ENCODE measurements at places on chromosomes 4 and X.

DNA sequence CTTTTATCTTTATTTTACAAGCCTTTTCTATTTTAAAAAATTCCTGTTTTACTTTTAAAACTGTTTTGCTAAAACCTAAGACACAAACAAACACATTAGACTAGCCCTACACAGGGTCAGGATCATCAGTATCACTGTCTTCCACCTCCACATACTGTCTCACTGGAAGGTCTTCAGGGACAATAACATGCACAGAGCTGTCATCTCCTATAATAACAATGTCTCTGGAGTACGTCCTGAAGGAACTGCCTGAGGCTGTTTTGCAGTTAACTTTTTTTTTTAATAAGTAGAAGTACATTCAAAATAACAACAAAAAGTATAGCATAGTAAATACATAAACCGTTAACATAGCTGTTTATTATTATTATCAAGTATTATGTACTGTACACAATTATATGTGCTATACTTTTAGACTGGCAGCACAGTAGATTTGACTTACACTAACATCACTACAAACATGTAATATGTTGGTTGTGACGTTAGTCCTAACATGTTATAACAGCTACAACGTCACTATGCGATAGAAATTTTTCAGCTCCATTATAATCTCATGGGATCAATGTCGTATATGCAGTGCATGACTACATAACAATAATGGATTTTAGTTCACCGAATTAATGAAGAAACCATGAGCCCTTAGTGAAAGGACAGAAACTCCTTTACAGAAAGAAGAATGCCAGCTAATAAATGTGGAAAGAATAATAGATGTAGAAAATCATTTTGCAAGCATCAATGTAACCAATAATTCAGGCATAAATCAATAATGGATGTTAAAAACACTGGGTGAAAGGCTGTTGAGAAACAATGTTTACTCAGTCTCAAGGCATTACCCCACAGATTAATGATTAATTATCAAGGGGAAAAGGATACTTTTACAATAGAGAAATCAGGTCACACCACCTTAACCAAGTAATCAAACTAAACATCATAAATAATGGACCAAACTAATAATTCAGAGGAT is 49.2 kb downstream of the FBXW7 start:
- DNase-seq, result no peak

GRCh38 chr4:26878794-26879391 is 18.3 kb downstream of the STIM2 start:
- DNase-seq, result no peak

GRCh38 chr4:113471146-113471860 is 290.2 kb downstream of the CAMK2D start:
- DNase-seq, result no peak

DNA sequence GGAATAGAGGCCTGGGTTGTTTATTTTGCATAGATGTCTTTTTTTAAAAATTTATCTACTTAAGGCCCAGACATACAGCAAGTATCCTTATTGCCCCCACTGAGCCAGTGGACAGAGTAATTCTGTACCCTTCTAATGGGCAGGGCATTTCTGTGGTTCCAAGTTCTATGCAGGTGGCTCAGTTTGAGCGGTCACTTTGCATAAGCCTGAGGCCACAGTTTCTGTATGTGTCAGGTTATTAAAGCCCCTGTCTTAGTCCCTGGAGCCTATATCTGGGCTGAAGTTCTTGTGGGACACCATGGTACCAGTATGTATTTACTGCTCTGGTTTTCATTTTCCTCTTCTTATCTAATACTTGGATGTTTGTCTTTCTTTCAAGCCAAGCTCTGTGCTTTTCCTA is 168.8 kb downstream of the MID1IP1 start:
- DNase-seq, result no peak

GRCh38 chr4:72857787-72858186 is 211.7 kb downstream of the COX18 start:
- DNase-seq, result no peak

DNA sequence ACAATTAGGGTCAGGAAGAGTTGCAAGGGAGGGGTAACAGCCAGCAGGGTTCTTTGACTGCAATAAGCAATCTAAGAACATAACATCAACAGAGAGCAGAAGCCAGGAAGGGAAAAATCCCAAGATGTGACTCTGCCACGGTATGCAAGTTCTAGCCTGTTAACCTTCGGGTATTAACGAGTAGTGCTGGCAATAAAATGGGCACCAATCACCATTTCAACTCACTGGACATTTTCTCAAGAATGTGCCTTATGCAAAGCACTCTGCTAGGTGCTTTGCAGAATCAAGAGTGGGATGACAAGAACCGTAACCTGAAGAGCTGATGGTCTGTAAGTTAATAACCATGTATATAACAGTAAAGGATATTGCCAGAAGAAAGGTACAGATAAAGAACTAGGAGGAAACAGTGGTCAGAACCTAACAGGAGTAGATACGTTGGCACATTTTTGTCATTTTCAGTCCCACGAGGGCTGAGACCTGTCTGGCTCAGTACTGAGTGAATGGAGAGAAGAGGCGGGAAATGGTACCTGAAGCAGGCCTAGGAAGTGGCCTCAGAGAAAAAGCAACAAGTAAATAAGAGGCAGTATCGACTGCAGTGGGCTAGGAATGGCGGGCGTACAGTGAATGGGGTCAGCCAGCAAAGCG is 2.7 kb downstream of the ELOVL6 start:
- DNase-seq, result no peak

DNA sequence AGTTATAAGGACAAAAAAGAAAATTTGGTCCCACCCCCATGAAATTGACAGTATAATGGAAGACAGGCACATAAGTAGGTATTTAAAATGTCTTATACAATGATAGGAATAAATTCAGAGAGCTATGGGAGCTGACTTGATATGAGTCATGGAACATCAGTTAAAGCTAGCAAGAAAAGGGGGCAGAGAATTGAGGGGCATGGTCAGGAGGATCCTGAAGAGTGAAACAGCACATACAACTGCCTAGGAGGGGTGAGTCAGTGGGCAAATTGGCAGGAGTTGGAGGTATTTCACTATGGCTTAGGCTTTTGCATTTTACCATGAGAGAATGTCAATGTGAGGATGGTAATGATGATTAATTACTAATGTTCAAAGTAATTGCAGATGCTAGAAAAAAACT is 95.4 kb upstream of the BANK1 start:
- no peak for DNase-seq

- no peak for DNase-seq
Observed at GRCh38 chrX:51803833-51804232, 60.6 kb downstream of the GSPT2 start.

DNA sequence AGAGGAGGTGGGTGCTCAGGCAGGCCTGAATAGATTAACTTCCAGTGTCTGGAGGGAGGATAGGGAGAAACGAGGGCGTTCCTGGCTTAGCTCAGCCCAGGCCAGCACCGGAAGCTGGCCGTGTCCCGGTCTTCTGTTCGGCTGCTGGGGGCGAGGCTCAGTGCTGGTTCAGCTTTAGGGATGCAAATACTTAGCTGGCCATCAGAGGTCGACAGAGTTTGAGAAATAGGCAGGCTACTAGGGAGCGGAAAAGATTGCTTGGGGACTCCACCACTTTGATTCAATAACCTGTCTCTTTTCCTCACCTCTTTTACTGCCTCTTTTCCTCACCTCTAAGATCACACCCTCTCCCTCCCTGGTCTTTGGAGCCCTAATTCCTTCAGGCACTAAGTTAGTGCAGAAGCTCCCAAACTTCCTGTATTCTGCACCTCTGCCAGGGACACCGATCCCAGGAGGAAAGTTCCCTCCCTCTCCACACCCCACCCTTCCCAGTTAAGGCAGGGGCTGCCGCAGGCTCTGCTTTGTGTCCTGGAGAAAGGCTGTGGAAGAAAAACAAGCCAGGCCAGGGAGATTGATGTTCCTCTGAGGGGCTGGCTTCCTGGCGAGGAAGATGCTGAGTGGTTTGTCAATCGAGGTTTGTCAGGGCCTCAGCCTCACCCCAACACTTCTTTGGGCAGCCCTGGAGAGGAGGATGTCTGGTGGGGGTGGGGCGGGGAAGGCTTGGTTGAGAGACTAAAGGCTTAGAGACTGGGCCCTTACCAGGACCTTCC is 6.0 kb upstream of the EFNB1 start:
- DNase-seq, result no peak

GRCh38 chrX:37599729-37600128 is 28.3 kb downstream of the LANCL3 start:
- no peak for DNase-seq

DNA sequence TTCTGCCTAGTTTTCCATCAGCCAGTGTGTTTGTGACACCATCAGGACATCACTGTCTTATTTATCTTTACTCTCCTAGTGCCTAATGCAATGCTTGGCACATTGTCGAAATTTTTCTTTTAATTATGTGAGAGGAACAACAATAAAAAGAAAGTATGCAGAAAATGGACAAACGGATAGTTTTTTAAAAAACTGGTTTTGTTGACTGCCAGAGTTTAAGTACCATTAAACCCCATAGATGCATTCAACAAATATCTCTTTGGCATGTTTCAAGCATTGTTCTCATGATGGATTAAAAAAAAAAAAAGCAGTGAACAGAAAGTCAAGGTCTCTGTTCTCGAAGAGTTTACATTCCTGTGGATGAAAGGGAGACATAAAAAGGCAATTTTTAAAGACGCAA is 398.4 kb downstream of the PPP3CA start:
- DNase-seq, result no peak

GRCh38 chr4:56416349-56416748 is 19.1 kb downstream of the PPAT start:
- no peak for DNase-seq

DNA sequence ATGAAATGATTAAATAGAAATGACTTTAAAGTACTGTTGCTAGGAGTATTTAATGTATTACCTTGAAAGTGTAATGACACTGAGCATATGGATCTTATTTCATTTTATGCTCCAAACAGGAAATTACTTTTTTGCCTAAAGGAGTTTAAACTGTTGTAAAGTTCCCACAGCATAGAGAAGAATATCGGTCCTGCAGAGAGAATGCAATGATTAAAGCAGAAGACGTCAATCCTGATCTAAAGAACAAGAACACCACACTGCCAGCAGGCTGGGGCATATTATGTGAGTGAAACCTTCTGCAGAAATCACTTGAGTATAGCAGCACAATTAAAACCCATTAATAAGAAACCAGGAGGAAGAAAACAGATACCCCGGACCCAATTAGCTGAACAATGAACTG is 72.8 kb upstream of the CAMK2D start:
- DNase-seq, result no peak

DNA sequence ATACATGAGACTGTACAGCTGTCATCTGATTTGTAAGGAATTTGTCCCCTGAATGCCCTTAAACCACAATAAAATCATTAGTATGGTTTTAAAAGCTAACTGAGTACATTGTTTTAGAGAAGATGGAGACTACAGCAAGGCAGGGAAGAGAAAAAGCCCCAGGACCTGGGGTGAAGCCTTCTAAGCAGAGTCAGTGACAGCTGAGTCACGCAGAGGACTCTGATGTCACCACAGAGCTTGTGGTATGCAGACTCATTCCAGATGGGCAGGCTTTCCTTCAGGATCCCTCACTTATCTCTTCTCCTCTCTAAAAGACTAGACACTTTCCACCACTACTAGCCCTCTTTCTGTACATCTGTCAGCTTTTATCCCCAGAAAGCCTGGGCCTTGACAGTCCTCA is 97.1 kb upstream of the ATOH1 start:
- no peak for DNase-seq

- DNase-seq, result no peak
Observed at GRCh38 chrX:53281321-53281822, at the start of gene IQSEC2. Gene IQSEC2 (minus strand): TSS chrX:53281584.

GRCh38 chr4:128776794-128777216 is 32.7 kb upstream of the JADE1 start:
- DNase-seq, result no peak

GRCh38 chr4:13605330-13605729 is 22.2 kb downstream of the BOD1L1 start:
- DNase-seq, result no peak

- DNase-seq, result no peak
Observed at GRCh38 chr4:35516102-35516501, 728.2 kb downstream of the ARAP2 start.

GRCh38 chrX:74509989-74510388 is 88.7 kb downstream of the SLC16A2 start:
- DNase-seq, result no peak

DNA sequence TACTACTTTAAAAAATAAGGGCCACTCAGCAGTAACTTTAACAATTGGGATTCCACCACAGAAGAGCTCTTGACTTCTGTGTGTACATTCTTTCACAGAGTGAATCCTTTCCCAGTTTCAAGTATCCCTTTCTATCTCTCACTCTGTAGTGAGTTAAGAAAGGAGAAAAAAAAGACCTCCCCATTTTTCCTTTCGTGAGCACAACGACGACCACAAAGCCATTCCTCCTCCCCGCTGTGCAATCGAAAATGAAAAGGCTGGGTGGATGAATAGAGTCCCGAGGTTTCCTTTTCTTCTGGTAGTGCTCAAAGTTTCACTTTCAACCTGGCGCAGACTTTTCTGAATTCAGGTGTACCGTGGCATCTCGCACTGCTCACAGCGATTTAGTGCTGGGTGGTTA is 58.0 kb downstream of the TAB3 start:
- peak; percentile 43 for DNase-seq

- no peak for DNase-seq
Observed at GRCh38 chr4:143286701-143287571, 49.7 kb upstream of the GAB1 start.

GRCh38 chr4:83113429-83113786 is 1.1 kb downstream of the PLAC8 start:
- no peak for DNase-seq

GRCh38 chr4:123924536-123924935 is 527.9 kb downstream of the SPRY1 start:
- no peak for DNase-seq

Measured in activated CD8-positive, alpha-beta memory T cell treated with anti-CD3 and anti-CD28 coated beads, Interleukin-2, amount 50 U/mL, for 48 hours (primary cell).